ENCODE measurements at places on chromosomes 5 and 9.

- DNase-seq: no peak
Observed at GRCh38 chr9:4738866-4739586, 2.0 kb downstream of the AK3 start.

DNA sequence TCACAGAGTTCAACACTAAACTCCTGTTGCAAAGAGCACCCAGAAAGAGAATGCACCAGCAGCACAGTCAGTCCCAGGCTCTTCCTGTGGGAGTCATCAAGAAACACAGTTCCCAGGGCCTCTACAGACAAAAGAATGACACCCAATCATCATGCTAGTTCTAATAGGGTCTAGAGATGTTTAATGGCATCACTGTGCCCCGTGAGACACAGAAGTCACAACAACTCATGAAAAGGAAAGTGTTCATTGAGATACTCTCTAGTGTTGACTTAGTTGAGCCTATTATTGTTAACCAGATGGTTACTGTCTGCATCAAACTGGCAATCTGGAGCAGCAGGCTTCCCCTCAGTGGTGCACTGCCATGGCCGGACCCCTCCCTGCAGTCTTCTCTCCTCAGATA, 1.6 kb downstream of the KLHL3 start:
- no peak for DNase-seq

DNA sequence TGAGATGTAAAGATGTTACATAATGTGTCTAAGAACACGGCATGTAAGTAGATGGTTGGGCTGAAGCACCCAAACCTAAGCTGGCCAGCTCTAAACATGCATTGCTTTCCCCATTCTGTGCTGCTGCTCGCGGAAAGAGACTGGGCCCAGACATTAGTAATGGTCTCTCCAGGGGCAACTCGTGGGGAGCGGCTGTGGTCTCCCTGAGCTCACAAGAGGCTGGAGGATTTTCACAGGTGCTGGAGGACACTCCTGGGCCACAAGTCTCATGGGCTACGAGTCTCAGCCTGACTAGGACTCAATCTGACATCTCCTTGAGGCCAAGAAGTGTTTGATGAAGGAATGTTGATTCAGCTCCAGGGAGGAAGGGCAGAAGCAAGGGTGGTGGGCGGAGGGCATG, 92.7 kb upstream of the PTCH1 start:
- DNase-seq: no peak

DNA sequence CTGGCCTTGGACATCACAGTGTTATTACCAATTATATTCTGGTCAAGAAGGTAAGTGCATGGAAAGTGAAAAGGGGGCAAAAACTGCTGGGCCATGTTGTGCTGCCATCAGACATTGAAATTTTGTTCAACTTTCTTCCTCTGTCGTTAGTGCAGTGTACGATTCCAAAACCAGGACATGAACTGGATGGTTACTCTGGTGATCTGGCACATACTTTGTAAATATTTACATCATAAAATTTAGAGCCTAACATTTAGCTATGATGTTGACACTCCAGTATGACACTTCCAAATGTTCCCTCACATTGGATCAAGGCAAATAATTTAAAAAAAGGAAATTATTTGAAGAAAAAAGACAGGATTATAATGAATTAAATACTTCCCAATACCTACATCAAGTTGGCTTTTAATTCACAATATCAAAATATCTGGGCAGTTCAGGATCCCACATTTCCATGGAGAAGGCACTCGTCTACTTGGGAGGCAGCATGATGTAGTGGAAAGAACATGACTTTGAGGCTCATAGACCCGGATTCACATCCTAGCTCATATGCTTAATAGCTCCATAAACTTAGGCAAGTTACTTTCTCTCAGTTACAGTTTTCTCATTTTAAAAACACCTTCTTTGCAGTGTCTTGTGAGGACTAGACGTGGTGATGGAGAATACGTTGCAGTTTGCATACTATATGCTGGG, 342.5 kb upstream of the MPDZ start:
- no peak for DNase-seq

Data from natural killer cell treated with Interleukin-12 subunit alpha and Interleukin-12 subunit beta and Interleukin-15 and Interleukin-18, amount 100 ng/mL, for 72 hours (primary cell).